Epithelial cell of proximal tubule (primary cell): ENCODE measurements at places on chromosomes 12 and 14. TPM values are rescaled to one million over a fixed set of nuclear protein-coding genes. Genes with fewer than 3 reads are reported as not detected.

The PFKM gene
- total RNA-seq, result 23.9 and 42.5 TPM in 2 replicates

GRCh38 chr12:117551665-117552064 lies 190.2 kb upstream of the NOS1 start:
- DNase-seq, result no peak

The SLCO1C1 gene
- total RNA-seq, result not detected in 2 replicates

GRCh38 chr14:29857551-29857950 lies 70.1 kb downstream of the PRKD1 start:
- DNase-seq, result no peak

The ADSS1 gene
- 1.7 and 2.3 TPM in 2 replicates for total RNA-seq

DNA sequence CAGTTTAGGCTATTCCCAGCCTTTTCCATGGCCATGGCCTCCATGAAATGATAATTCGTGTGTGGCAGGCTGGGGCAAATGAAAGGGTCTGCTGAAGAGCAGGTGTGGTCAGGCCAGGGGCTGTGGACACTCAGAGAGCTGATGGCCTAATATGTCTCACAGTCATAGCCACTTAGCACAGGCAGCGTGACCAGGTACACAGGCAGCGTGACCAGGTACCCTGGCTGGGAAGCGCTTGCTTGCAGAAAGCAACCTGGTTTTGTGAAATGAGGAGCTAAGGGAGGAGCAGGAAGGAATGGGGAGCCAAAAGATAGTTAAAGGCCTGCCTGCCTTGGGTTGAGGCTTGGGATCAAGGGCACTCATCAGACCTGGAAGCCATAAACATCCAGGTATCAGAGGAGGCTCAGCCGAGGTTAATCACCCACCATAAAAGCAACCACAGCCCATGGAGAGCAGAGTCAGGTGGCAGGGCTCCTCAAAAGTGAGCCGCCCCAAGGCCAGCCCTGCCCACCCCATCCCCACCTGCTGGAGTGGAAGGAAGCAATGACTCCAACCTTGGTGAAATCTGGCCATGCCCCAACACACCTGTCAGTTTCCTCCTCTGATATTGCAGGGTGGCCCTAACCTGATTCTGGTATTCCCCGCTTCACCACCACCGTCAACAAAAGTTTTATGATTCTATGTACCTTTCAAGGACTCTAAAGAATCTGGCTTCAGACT lies 8.0 kb upstream of the KRT8 start:
- DNase-seq, result no peak

GRCh38 chr14:80930836-80931389 lies 10.6 kb downstream of the CEP128 start:
- peak; percentile 93 for DNase-seq
